SK-N-SH (cell line): ENCODE measurements at places on chromosomes 7 and 10. TPM values are rescaled to one million over a fixed set of nuclear protein-coding genes. Genes with fewer than 3 reads are reported as not detected.

The MUC3A gene
- polyA plus RNA-seq: 0.03 and 0.11 TPM in 2 replicates

The PLOD3 gene
- 134 and 276 TPM in 2 replicates for polyA plus RNA-seq

The PNLIPRP3 gene
- not detected in 2 replicates for polyA plus RNA-seq

The TLX1 gene
- 0.02 TPM in 1 of 2 replicates, not detected in the other for polyA plus RNA-seq

The PAPOLB gene
- not detected in 2 replicates for polyA plus RNA-seq

The NACAD gene
- 1.5 and 2.8 TPM in 2 replicates for polyA plus RNA-seq

The C1QL3 gene
- polyA plus RNA-seq: not detected in 2 replicates

The ELFN1 gene
- polyA plus RNA-seq: 0.05 and 0.06 TPM in 2 replicates

The AKR1C2 gene
- not detected in 2 replicates for polyA plus RNA-seq

The GJC3 gene
- polyA plus RNA-seq: not detected in 2 replicates

The VIPR2 gene
- polyA plus RNA-seq: 0.02 TPM in 1 of 2 replicates, not detected in the other

The C10orf53 gene
- 0.03 TPM in 1 of 2 replicates, not detected in the other for polyA plus RNA-seq

DNA sequence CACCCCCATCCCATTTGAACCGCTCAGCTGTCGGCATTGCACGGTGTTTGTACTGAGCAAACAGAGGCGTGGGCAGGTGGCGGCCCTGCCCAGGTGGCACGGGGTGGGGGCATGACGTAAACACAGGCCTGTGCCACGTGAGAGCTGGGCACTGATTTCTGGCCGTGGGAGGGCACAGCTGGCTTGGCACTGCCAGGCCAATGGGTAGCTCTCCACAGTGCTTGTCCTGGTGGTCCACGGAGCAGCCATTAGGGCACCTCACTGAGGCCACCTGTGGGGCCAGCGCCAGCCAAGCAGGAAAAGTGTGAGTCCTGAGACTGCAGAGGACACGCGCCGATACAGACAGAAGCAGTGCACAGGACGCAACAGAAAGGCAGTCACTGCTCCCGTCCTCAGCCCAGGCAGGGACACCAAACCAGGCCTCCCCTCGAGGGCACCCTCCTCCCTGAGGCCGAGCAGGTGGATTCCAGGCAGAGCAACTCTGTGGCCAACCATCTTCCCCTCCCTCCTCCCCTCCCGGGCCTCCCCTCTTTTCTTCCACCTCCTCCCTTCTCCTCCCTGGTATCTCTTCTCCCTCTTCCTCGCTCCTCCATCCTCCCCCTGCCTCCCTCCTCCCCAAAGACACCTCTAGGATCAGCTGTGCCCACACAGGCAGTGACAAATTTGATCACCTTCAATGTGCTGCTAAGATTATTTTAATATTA, 258.7 kb downstream of the ELFN1 start:
- no peak for DNase-seq

- no peak for DNase-seq
Observed at GRCh38 chr10:84200537-84201243, 6.4 kb downstream of the CDHR1 start.

- no peak for DNase-seq
Observed at GRCh38 chr10:26983156-26983555, 117.1 kb downstream of the ANKRD26 start.

- no peak for DNase-seq
Observed at GRCh38 chr7:74057216-74057925, 26.2 kb upstream of the LIMK1 start.

GRCh38 chr10:95392681-95393164, 101.9 kb upstream of the PDLIM1 start:
- no peak for DNase-seq

DNA sequence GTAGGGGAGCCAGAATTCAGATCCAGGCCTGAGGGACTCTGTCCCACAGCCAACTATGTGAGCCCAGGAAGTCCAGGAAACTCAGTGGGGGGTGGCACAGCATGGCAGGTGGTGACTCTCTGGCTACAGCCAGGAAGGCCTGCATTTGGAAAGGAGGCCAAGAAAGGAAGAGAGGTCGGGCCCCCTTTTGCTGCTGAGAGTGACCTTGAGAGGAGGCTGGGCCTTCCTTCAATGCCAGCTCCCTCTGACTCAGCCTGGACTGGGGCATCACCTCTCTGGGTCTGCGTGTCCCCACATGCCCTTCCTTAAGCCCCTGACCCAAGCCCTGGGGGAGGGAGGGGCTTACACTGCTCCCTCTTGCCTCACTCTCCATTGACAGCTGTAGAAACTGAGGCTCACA, 6.4 kb upstream of the MYL10 start:
- peak; percentile 31 for DNase-seq

DNA sequence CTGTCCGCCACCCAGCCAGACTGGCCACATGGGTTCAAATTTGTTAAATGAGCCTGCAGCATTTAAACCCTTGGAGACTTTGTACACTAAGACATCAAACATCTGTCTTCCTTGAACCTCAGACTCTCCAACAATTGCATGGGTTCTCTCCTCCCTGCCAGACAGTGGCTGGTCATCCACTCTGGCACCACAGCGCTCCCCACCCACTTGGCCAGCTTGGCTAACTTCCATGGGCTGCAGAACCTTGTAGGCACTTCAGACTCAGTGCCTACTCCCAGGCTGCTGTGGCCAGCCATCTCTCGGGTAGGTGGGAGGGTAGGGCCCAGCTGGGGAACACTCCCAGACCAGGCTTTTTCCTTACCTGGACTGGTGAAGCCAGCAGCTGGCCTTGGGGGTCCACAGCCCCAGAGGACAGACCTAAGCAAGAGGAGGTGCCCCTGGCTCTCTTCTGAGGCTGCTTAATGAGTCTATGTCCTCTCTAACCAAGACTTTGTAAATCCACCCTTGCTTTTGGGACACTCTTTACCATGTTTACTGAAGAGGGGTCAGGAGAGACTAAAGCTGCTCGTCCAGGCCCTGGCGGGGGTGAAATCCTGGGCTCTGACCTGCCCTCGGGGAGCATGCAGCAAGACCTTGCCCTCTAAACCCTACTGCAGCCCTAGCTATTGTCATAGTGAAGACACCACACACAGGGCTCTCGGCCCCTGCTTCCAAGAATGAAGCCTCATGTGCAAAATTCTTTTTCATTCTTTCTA, 82.7 kb downstream of the ARHGAP22 start:
- no peak for DNase-seq

GRCh38 chr10:54284526-54285193, 516.4 kb downstream of the PCDH15 start:
- DNase-seq: no peak

GRCh38 chr7:146741911-146742310, 625.3 kb downstream of the CNTNAP2 start:
- DNase-seq: no peak

- peak; percentile 76 for DNase-seq
Observed at GRCh38 chr7:94395141-94396036, 694 bp downstream of the COL1A2 start.

GRCh38 chr10:97066877-97067555, 118.7 kb downstream of the SLIT1 start:
- DNase-seq: no peak

- DNase-seq: no peak
Observed at GRCh38 chr7:132937286-132937685, 144.6 kb downstream of the CHCHD3 start.

GRCh38 chr10:18615618-18616017, 35.8 kb downstream of the NSUN6 start:
- DNase-seq: no peak

DNA sequence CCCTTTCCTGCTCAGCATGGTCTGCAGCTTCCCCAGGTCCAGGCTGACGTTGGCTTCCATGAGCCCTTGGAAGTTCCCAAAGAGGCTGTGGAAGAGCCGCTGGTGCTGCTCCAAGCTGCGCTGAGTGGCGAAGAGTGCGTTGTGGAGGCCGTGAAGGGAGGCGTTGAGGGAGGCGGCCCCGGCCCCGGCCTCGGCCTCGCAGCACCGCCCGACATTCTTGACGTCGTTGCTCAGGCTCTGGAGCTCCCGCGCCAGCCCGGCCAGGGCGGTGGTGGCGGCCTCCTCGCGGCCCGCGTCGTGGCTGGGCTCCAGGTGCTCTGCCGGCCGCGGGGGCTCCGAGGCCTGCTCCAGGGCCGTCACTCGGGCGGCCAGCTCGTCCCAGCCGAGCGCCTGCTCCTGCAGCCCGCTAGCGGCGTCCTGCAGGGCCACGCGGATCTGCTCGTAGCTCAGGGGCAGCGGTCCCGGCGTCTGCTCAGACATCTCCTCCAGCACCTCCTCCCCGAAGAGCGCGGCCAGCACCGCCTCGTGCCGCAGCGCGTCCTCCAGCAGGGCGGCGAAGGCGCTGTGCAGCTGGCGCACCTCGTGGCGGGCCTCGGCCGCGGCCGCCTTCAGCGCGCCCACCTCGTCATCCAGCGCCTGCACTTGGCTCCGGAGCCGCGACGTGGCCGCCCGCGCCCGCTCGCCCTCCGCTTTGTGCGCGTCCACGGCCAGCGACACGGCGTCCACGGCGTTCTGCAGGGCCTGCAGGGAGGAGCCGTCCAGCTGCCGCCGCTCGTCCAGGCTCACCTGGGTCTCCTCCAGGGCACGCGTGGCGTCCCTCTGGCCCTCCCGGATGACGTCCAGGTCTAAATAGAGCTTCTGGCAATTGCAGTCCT, 14.7 kb downstream of the MMRN2 start:
- no peak for DNase-seq

- DNase-seq: no peak
Observed at GRCh38 chr10:130461631-130462030, 325.4 kb downstream of the GLRX3 start.

- DNase-seq: peak; percentile 85
Observed at GRCh38 chr7:76020031-76020714, 25.8 kb upstream of the TMEM120A start.

- DNase-seq: no peak
Observed at GRCh38 chr10:62618576-62619412, 185.7 kb upstream of the ADO start.

- DNase-seq: no peak
Observed at GRCh38 chr7:40884241-40884640, 749.4 kb downstream of the SUGCT start.

- DNase-seq: no peak
Observed at GRCh38 chr10:23155169-23155568, 36.9 kb upstream of the PTF1A start.

- DNase-seq: no peak
Observed at GRCh38 chr10:7274293-7274692, 136.5 kb downstream of the SFMBT2 start.

- DNase-seq: no peak
Observed at GRCh38 chr7:151109094-151110048, 23.1 kb downstream of the AGAP3 start.
